ENCODE measurements at places on chromosomes 3 and 15.
A peak's percentile ranks its signal among the peaks of the same experiment; 100 is the strongest.

GRCh38 chr3:23115171-23115877, 87.8 kb upstream of the UBE2E2 start:
- no peak for DNase-seq

DNA sequence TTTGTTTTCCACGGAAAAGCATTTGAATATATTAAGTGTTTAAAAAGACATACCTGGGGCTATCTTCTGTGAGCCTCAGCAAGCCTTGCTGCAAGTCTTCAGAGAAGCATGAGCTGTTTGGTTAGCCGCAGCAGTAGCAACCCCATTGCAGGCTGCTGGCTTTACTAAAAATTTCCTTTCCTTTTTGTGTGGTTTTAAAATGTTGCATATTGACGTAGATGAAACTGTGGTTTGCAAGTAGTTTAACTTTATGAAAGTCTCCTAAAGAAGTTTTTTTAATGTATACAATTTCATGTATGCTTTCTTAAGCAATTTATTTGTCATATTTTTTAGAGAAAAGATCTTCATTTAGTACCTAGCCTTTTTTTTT, at the start of gene GPR171:
Gene GPR171, minus strand, starts transcription at position 166 of the 370 bp plus-strand sequence. CDS start 3,830 bp downstream, outside the sequence.
- no peak for DNase-seq

- no peak for DNase-seq
Observed at GRCh38 chr3:291646-292436, 95.3 kb downstream of the CHL1 start.

- peak; percentile 70 for DNase-seq
Observed at GRCh38 chr3:152375546-152375945, 106.8 kb downstream of the MBNL1 start.

DNA sequence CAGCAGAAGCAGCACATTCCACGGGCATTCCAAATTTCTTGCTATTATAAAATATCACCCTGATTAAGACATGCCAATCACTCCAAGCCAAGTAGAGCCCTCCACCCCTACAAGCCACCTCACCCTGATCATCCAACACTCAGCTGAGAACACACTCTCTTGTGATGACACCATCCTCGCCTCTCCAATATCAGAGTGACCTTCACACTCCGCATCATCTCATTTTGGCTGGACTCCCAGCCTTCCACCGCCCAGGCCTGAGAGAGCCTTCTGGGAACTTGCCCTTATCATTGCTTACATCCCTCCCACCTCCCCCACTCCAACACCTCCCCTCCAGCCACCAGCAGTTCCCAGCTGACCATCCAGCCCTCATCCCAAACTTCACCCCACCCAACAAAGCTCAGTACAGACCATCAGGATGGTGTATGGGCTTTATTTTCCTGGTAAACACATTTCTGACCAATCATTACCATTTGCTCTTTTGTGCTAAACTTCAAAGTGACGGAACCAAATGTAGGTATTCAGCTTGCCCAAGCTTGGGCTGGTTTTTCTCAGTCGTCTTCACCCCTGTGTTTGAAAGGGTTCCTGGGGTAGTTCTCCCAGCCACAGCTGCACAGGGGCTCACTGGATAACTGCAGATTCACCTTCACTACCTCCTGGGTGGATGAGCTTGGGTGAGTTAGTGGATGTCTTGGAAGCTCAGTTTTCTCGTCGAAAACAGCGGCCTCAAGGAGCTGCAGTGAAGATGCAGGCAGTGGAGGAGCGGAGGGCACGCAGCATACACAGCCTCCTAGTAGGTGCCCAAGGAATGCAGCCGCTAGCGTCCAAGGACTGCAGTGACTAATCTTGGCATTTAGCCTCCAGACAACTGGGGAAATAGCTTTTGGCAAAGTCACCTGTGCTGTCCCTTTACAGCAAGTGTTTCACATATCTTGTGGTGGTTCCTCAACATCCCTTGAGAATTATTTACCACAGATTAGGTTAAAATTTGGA, 115.1 kb downstream of the LIPC start:
- peak; percentile 97 for DNase-seq

- no peak for DNase-seq
Observed at GRCh38 chr3:159937561-159938166, 51.0 kb upstream of the IL12A start.

DNA sequence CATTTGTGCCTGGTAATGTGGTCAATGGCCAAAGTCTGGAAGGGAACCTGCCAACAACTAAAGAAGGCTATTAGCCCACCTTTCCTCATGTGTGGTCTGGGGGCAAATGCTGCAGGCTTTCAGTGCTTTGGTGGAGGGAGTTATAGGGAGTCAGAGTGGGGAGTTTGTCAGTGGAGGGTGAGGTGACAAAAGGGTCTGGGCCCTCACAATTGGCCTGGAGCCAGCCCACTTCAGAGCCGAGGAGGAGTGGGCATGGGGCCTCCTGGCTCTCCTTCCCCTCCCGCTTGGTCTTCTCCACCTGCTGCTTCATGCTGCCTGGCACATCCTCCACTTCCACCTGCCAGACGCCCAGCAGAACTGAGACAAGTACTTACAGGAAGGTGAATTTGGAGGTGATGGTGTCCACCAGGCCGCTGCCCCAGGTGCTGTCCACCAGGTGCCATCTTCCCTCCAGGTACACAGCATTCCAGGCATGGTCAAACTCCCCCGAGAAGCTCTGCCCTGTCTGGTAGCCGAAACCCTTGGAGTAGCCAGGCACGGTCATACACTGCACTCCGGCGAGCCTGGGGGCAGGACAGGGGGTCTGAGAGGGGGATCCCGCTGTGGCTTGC, 40.9 kb downstream of the KY start:
- no peak for DNase-seq

GRCh38 chr3:10950476-10951294, 41.9 kb upstream of the SLC6A1 start:
- peak; percentile 55 for DNase-seq

GRCh38 chr3:195468391-195468776, 25.6 kb upstream of the ACAP2 start:
- no peak for DNase-seq

Data from EL (cell line).